Epithelial cell of esophagus (primary cell): ENCODE measurements at places on chromosomes 11 and 22.

GRCh38 chr11:19866037-19866436 is 153.4 kb downstream of the NAV2 start:
- DNase-seq: no peak

- no peak for DNase-seq
Measured at GRCh38 chr11:110447343-110447742, 17.6 kb downstream of the FDX1 start.

DNA sequence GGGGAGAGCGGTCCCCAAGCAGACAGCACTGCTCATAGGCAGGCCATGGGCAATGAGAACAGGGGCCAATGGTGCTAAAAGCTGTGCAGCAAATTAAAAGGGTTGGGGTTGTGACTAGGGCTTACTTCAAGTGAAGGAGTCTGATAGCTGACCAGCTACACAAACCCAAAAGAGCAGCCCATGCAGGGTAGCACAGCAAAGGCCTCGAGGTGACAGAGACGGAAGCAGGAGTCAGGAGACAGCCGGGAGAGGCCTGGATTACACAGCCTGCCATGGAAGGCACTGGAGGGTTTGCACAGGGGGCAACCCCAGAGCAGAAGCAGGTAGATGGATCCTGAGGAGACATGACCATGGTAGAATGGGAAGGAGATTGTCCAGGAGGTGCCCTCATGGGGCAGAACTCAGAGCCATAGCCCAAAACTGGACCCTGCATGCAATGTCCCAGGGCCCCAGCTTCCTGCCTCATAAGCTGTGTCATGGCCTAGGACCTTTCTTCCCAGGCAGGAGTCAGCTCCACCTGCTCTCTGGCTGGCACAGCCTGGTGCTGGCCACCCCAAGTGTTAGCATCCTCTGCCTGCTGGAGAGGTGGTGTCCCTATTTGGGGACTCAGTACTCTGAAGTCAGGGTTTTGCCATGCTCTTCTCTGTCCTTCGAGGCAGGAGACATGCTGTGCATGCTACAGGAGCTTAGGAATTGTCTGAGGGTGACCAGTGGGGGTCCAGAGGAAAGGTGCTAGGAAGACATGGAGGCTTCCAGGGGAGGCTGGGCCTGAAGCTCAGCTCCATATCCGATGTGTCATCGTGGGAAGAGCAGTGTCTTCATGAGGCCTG is 33.3 kb downstream of the RSPH14 start:
- DNase-seq: no peak

DNA sequence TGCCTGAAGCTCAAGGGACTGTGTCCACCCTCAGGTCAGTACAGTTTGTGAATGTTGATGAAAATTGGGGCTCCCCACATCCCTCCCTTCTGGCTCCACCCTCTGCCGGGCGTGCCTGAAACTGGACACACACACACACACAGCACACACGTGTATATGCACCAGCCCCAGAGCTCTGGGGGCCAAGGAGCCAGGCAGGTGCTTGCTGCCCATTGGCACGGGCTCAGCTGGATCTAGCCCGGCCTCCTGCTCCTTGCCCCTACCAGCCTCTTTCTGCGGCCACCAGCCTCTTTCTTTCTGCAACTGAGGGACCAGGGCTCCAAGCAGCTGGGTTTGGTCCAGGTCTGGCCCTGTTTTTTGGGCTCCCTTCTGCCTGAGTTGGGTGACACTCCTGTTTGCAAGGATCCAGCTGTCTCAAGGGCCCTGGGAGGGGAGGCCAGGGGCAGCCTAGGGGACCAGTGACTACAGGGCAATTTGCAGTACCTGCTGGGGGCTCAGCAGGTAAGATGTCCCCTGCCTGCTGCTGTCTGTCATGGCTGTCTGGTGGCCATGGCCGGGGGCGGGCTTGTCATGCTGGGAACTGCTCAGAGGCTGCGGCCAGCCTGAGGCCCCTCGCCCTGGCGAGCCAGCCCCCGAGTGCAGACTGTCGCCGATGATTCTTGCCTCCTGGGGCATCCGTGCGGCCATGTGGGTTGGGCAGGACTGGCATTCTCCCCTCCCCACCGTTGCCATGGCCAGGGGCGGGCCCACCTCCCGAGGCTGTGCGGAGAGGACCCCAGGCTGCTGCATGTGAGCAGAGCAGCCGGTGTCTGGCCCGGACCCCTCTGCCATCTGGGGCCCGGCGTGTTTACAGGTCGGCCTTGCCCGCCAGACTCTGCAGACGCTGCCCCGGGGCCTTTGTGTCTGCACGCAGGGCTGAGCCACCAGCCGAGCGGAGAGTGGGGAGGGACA is 51.5 kb upstream of the PPARA start:
- DNase-seq: no peak

DNA sequence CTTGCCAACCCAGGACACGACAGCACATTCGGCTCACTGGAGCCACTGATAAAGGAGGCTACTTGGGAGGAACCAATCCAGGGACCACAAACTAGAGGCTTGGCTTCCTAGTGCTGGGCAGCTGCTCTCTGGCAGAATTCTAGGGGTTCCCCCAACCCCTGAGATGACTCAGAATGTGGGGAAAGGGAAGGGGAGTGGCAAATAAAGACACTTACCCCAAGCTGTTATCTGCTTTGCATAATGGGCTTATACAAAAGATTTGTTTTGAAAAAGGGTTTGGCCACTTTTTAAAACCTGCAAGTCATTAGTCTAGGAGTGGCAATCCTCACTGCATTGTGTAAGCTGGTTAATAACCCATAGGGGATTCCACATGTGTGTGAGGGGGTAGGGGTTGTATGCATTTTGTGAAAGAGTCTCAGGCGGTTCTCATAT is 64.1 kb upstream of the LMO1 start:
- peak; percentile 6 for DNase-seq

DNA sequence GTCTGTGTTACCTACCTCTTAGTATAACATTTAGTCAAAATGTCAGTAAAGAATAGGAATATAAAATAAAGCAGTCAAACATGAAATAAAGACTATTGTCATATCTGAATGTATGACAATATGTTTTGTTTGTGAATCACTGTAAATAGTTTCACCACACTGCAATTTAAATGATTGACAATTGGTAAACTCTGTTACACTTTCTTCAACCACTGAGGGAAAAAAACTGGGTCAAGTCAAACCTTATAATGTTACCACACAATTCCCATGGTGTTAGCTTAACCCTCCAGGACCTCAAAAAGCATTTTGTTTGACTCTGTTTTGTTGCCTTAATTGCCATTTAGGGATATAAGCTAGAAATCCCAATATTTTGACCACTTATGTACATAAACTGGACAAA is 10.5 kb upstream of the MMP13 start:
- DNase-seq: peak; percentile 35

DNA sequence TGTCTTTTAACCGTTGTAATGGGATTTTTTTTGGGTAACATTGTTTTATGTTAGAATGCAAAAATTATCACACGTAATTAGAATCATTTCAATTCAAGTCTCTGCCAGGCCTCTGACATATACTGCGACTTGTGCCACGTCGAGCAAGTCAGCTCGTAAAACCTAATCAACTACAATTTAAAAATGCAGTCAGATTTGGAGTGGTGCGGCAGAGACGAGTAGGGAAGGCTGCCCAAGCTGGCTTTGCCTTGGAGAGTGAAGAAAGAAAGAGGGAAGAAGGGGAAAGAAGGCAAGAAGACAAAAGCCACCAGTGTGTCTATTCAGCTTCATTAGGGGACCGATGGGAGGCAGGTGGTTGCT is 110.7 kb downstream of the MIAT start:
- no peak for DNase-seq

DNA sequence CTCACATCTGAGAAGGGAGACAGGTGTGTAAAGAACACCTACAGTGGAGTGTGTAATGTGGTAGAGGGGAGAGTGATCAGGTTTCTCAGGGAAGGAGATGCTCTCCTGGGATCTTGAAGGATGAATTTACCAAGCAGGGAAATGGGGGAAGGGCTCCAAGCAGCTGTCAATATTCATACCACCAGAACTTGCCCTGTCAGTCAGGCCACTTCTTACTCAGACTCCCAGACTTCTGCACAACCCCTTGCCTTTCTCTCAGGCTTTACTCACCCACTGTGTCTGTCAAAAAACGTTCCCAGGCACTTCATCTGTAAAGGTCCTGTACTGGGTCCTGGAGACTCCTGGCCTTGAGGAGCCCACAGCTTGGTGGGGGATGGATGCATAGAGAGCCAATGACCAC is 14.0 kb upstream of the FCHSD2 start:
- DNase-seq: no peak

DNA sequence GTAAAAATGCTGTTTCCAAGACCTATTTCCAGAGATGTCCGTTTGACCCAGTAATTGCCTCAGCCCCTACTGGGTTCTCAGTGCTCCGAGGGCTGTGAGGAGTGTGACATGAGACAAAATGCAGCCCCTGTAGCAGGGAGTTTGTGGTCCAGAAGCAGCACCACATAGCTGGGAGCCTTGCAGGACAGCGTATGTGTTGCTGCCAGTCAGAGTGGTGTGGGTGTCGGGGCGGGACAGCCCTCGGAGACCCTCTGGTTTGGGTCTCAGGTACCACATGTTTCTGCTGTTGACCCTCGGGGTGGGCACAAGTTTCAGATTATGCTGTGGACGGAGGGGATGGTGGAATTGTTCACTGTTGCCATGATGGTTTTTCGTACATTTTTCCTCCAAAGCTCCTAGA is 17.2 kb downstream of the TBC1D22A start:
- DNase-seq: no peak

GRCh38 chr11:36385121-36385970 is 89.3 kb downstream of the PRR5L start:
- DNase-seq: peak; percentile 67

DNA sequence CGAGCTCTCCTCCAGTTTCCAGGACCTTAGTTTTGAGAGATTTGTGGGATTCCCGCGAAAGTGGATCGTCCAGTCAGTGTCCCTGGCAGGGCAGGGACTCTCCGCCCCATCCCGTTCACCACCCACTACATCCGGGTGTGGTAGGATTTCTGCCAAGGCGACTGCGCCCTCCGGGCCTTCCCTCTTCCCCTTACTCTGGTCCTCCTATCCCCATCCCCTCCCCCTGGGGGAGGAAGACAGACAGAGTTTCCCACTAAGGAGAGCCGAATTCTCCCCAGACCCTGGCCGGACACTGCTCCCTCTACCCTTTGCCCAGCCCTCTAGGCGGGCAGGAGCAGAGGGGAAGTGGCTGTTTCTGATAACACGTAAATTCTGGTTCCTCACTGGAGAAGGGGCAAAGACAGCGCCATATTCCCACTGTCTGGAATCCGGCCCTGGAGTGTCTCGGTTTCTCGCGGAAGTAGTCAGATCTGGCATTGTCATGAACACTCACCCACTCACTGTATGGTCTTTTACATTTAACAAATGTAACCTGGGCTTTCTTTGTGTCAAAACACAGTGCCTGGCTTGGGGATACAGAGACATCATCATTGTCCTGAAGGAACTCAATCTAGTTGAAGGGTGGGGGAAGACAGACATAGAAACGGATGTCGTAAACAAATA is 1.1 kb upstream of the NECTIN1 start:
- peak; percentile 62 for DNase-seq

- no peak for DNase-seq
Measured at GRCh38 chr11:55342901-55343300, at the start of gene OR4A16. Gene OR4A16 (plus strand): TSS chr11:55343201. CDS start chr11:55343201, 0 bp downstream.

DNA sequence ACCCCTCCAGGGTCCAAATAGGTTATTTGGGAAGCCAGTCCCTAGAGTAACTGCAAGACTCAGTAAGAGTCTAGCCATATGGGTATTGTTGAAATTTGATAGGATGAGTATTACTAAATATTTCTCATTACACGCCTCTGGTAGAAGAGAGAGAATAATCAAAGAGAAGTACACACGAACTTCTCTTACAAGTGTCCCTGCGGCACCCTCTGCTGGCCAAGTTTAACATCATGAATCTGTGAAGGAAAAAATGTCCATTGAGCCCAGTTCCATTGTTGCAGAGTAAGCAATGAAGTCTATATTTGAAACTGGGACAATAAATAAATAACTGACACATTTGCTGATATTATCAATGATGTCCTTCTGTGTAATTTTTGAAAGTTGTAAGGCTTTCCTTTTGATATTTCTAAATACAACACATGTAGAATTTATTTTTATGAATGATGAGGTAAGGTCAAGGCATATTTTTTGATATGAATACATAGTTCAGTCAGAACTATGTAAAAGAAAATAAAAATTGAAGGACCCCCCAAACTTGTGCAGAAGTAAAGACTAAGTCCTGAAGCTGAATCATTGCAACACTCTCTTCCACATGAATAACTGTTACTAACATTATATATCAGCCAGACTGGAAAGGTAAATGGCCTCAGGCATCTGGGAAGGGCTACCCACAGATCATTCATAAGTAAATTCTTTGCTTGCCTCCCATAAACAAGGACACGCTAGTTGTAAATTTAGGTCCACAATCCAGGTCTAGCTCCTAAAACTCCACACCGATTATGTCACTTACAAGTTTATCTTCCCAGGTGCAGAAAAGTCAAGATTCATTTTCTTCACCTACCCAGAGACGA is 10.0 kb downstream of the OR51L1 start:
- DNase-seq: peak; percentile 71

GRCh38 chr11:121656328-121657090 is 203.7 kb upstream of the SORL1-AS1 start:
- DNase-seq: no peak

DNA sequence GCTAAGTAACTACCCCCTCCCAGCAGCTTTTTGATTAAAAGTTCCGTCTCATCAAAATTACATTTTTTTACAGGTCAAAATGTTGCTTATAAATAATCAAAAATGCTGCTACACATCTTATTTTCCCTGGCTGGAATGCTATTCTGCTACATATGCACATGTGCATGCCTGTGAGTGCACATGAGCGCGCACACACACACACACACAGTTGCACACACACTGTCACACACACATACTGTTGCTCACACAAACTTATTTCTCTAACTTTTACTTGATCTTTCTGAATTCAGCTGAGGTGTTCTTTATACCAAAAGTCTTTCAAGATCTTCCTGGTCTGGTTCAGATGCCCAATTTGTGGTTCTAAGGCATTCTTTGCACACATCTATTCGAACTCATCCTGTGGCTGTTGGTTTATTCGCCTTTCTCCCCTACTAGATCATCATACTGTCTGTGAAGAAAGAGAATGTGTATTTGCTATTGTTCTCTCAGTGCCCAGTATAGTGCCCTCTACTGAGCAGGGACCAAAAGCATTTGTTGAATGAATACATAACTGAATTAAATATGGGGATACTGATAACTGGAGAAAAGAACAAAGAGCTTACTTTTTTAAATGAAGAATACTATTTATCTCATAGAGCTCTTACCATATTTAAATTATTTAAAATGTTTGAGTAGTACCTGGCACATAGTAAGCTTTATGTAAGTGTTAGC is 68.1 kb upstream of the CCDC179 start:
- DNase-seq: peak; percentile 6
